ENCODE measurements at places on chromosomes 16 and 17.

DNA sequence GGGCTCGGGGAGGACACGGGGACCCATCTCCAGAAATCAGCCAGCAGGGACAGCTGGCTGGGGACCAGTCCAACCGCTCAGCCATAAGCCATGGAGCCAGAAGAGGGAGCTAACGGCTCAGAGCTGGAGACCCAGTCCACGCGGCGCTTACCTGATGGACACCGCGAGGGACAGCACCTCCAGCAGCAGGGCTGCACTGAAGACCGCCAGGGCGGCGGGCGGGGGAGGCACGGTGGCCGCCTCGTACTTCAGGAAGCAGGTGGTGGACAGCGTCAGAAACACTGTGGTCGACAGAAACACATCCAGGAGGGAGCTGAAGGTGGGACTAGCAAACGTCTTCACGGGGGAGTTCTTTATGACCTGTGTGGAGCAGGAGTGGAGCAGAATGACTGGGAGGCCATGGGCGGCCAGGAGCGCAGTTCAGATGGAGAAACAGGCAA, 102.6 kb upstream of the CREBBP start:
- peak; percentile 75 for DNase-seq

DNA sequence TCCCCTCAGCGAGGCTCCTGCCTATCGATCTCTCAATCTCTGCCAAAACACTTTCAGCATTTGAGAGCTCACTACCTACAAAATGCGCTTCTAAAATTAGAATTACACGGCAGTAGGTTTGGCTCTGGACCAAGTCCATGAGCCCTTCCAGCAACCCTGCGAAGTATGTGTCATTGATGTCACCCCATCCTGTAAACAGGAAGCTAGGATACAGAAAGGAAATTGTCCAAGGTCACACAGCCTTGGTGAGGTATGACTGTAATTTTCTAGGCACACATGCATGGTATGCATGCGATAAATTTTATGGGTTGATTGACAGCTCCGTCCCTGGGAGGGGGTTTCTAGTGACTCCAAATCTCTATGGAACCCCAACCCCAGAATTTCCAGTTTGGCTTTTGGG, 330.3 kb upstream of the CDH5 start:
- no peak for DNase-seq

- peak; percentile 42 for DNase-seq
Measured at GRCh38 chr17:2082003-2082781, 27.3 kb downstream of the HIC1 start.

DNA sequence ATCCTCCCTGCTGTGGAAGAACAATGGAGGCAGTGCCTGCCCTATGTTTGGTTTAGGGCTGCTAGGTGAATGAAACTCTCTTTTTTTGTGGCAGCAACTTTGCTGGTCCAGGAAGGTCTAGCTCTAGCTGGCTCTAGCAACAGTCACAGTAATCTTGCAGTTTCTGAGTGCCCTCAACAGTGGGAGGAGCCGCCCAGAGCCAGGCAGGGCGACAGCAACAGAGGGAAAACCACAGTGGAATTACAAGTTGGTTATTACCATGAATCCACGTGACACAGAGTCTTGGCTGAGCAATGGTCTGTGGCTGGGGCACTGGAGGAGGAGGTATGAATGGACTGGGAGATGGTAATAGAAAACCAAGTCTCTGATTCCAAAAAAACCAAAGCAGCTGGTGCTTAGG, 10.3 kb downstream of the HSPB9 start:
- DNase-seq, result peak; percentile 70

- no peak for DNase-seq
Measured at GRCh38 chr16:12504312-12504711, 299.4 kb downstream of the CPPED1 start.

- DNase-seq, result no peak
Measured at GRCh38 chr17:64520359-64520758, 13.6 kb downstream of the CEP95 start.

- no peak for DNase-seq
Measured at GRCh38 chr17:80995131-80995530, 3.5 kb downstream of the CHMP6 start.

- DNase-seq, result peak; percentile 76
Measured at GRCh38 chr16:12240036-12240435, 263.5 kb downstream of the SNX29 start.

GRCh38 chr17:5078106-5079028, at the start of gene ZFP3:
Gene ZFP3 (plus strand): TSS chr17:5078467. CDS start chr17:5091505, 13,038 bp downstream.
- DNase-seq, result peak; percentile 83

GRCh38 chr17:679491-679890, 35.1 kb downstream of the VPS53 start:
- no peak for DNase-seq

DNA sequence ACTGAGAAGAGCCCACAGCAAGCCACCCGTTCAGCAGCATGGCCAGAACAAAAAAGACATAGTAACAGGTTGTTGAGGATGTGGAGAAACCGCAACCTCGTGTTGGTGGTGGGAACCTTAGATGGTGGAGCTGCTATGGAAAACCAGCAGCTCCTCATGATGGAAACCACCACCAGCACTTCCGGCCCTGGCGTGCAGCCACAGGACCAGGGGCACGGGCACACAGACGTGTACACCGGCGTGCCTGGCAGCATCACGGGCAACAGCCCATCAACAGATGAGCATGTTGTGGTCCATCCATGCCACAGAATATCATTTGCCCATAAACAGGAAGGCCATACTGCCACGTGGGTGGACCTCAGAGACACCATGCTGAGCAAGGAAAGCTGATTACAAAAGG, 11.9 kb downstream of the CTU2 start:
- DNase-seq, result no peak

DNA sequence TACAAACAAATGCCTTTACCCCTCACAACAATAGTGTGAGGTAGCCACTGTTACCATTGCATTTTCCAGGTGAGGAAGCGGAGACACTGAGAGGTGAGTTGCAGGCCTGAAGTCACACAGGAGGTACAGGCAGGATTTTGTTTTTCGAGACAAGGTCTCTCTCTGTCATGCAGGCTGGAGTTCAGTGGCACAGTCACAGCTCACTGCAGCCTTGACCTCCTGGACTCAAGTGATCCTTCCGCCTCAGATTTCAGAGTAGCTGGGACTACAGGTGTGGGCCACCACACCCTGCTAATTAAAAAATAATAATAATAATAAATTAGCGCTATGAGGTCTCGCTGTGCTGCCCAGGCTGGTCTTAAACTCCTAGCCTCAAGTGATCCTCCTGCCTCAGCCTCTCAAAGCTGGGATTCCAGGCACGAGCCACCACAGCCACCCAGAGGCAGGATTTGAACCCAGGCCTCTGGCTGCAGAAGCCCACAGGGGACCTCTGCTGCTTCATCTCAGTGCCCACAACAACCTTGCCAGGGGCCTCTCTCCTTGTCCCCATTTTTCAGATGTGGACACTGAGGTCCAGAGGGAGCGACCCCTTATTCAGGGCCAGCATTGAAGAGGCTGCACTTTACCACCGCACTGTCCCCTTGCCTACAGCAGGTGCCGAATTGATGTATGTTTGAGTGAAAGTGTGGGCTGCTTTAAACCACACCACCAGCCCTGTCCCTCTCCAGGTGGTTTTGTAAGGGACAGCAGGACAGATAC, 16.0 kb upstream of the CIBAR2 start:
- DNase-seq, result no peak

- peak; percentile 27 for DNase-seq
Measured at GRCh38 chr17:604765-605164, 109.9 kb downstream of the VPS53 start.

DNA sequence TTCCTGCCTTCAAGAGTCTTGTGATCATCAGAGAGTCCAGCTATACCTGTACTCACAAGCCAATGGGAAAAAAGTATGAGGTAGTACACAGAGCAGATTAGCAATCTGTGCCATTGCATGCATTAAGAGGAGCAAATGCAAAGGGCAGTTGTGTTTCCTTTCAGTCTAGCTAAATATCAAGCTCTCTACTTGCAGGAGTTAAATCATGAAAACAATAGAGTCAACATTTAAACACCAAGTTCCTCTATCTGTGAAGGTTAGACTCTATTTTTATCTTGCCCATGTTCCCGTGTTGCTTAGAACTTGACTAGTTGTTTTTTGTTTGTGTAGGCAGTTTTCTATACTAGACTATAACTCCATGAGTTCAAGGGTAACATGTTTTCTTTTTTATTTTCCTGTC, 4.7 kb upstream of the FAM20A start:
- DNase-seq, result no peak

GRCh38 chr16:90032674-90033331, 13.5 kb upstream of the DBNDD1 start:
- peak; percentile 51 for DNase-seq

GRCh38 chr17:58370309-58370708, 18.3 kb upstream of the SUPT4H1 start:
- DNase-seq, result no peak

- no peak for DNase-seq
Measured at GRCh38 chr17:1769822-1770477, 8.1 kb downstream of the SERPINF1 start.

- DNase-seq, result no peak
Measured at GRCh38 chr17:72792771-72793170, 299.7 kb downstream of the SLC39A11 start.

GRCh38 chr17:79539944-79540705, 70.7 kb downstream of the RBFOX3 start:
- no peak for DNase-seq

DNA sequence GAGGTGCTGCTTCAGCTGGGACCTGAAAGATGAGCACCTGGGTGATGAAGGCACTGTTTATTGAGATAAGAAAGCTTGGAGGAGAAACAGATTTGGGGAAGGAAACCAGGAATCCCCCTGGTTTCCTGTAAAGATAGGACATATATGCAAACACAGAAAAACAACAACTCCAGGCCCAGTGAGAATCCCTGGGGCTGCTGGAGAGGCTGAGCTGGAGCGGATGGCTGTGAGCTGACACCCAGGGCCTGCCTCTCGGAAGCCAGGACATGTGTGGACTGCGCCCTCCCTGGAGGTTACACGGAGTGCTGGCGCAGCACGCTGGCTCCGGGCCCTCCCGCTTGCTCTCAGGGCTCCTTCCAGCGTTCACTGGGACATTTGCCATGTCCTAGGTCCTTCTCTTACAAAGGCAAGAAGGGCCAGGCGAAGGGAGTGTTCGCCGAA, 57.5 kb downstream of the CYB5B start:
- peak; percentile 76 for DNase-seq

GRCh38 chr16:84758627-84759026, 58.8 kb downstream of the USP10 start:
- DNase-seq, result no peak

DNA sequence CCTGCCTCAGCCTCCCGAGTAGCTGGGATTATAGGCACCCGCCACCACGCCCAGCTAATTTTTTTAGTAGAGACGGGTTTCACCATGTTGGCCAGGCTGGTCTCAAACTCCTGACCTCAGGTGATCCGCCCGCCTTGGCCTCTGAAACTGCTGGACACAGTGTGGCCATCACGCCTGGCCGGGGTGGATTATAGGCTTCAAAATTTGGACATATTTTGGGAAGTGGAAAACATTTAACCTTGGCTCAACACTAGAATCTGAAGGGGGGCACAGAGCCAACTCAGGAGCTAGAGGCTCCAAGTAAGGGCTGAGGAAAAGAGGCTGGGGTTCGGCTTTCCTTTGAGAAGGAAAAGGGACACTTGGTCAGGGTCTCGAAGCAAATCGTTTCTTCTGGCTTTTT, 2.2 kb upstream of the CDK5R1 start:
- no peak for DNase-seq

- DNase-seq, result no peak
Measured at GRCh38 chr17:82064433-82065192, 991 bp downstream of the DUS1L start.

DNA sequence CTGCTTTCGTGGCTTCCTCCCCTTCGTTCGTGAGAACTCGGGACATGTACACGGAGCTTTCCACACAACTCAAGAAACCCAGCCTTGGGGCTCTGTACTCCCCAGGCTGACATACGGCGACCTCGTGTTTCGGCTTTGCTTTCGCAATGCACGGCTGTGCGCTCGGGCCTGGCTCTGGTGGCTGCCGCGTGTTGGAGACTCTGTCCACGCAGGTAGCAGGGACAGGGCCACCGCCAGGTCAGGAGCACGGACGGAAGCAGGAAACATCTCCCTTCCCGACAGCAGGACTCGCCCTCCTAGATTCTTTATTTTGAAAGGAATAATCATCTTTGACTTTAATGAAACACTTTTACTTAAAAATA, 17.3 kb downstream of the UTS2R start:
- no peak for DNase-seq

GRCh38 chr16:73049091-73049490, 1.2 kb upstream of the ZFHX3 start:
- DNase-seq, result no peak

GRCh38 chr17:39114723-39115122, 36.7 kb downstream of the PLXDC1 start:
- DNase-seq, result peak; percentile 36

GRCh38 chr16:69424935-69425784, 741 bp downstream of the CYB5B start:
- DNase-seq, result no peak

DNA sequence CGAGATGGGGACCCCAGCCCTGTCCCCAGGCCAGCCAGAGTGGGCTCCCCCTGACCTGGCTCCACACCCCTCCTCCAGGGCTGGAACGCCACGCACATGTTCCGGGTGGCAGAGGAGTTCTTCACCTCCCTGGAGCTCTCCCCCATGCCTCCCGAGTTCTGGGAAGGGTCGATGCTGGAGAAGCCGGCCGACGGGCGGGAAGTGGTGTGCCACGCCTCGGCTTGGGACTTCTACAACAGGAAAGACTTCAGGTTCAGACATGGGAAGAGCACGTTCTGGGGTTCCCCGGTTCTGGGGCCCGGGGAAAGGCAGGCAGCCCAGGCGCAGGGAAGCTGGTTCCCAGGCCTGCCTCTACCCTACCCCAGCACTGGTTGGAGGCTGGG, 4.6 kb downstream of the ACE start:
- no peak for DNase-seq

- peak; percentile 88 for DNase-seq
Measured at GRCh38 chr17:77444984-77445759, 304.4 kb downstream of the SEC14L1 start.

GRCh38 chr16:7420843-7421242, 88.2 kb downstream of the RBFOX1 start:
- no peak for DNase-seq

DNA sequence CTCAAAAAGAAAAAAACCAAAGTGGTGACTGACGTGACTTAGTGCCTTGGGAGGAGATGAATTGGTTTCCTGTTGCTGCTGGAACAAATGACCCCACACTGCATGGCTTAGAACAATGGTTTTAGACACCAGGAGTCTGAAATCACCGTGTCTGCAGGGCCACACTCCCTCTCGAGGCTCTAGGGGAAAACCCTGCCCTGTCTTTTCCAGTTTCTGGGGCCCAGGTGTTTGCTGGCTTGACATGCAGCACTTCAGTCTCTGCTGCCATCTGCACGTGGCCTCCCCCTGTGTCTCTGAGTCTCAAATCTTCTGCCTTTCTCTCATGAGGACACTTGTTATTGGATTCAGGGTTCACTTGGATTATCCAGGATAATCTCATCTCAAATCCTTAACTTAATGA, 323.8 kb upstream of the TNRC6C start:
- no peak for DNase-seq

DNA sequence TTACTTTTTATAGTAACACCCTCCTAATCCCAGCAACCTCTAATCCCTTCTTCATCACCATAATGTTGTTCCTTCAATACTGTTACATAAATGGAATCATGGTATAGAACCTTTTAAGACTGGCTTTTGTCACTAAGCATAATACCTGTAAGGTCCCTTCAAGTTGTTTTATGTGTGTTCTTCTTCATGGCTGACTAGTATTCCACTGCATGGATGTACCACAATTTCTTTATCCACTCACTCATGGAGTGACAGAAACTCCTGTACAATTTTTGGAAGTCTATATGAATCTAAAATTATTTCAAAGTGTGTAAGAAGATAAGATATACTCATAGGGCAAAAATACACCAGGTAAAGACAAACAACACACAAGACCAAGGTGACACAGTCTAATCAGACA, 36.8 kb downstream of the MEAK7 start:
- DNase-seq, result no peak

GRCh38 chr16:17370223-17370707, 100.5 kb downstream of the XYLT1 start:
- peak; percentile 34 for DNase-seq

Measured in cardiac fibroblast (primary cell).